ENCODE measurements at places on chromosomes 5 and 9.

- no peak for DNase-seq
Observed at GRCh38 chr9:20564650-20565049, 57.6 kb downstream of the MLLT3 start.

DNA sequence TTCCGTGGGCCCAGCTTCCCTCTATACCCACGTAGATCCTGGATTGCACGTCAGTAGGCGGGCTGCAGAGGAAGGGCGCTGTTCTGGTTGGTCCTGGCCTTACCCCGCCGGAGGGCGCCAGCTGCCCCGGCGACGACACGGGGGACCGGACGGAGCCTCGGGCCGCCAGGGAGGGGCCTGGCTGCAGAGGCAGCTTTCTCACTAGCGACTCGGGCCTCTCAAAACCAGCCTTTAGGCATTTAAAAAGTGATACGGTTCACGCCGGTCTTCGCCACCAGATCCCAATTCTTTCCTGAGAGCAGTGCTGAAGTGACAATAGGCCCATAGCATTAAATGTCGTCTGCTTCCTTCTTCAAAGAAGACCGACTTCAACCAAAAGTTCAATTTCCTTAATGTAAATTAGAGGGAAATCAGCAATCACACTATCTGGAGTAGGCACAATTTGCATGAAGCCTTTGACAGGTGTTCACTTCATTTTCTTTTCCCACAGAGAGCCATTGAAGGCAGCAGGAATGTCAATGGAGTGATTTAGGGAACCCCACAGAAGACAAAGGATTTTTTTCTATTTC lies 17.6 kb upstream of the UBE2D2 start:
- DNase-seq = no peak

GRCh38 chr5:130164966-130165365 lies 260.7 kb downstream of the CHSY3 start:
- no peak for DNase-seq

DNA sequence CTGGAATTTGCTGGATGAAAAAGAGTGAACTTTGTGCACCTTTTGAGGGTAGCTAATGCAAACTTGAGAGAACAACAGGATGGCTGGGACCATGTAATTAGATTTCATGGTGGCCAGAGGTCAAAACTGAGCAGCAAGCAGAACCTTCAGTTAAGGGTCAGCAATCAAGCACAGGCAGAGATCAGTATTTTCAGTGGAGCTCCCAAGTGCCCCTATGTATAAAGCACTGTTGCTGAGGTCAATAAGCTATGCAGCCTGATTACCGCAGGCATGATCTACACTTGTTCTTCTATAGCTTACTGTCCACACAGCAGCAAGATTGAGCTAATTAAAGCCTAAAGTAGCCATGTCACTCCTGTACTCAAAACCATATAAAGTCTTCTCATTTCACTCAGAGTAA lies 62.1 kb upstream of the TMC1 start:
- DNase-seq = no peak

- DNase-seq = no peak
Observed at GRCh38 chr5:101103874-101104273, 200.8 kb upstream of the ST8SIA4 start.

DNA sequence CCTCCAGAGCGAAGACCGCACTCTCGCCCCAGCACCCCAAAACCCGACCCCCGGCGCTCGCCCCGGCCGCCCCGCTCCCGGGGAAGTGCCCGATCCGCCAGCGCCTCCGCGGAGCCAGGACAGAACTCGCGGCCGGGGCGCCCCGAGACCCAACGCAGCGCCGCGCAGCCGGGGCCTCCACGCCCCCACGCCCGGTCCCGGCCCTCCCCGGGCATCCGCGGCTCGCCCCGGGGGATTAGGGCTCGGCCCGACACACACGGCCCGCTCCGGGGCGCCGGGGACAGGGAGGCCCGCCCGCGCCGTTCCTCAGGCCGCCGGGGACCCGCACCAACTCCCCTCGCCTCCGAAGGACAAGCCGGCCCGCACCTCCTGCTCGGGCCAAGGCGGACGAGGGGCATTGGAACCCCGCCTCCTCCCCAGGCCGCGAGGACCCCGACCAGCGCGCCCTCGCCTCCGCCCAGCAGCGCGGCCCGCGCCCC lies 544 bp downstream of the FNBP1 start:
- DNase-seq = no peak

DNA sequence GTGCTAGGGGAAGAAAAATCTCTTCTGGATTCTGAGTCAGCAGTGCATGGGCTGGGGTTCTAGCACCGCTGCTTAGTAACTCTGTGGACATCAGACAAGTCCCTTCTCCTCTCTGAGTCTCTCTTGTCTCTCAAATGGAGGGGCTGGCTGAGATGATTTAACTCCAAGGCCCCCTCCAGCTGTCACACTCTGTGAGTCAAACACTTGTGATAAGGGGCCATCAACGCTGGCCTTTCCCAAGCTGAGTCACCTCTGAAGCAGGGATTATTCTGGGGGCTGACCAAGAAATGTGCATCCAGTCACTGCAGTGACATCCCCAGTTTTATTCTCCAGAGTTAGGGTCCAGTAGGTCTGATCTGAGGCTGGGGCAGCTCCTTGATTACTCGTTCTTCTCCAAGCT lies 110.4 kb upstream of the ZNF462 start:
- DNase-seq = no peak

DNA sequence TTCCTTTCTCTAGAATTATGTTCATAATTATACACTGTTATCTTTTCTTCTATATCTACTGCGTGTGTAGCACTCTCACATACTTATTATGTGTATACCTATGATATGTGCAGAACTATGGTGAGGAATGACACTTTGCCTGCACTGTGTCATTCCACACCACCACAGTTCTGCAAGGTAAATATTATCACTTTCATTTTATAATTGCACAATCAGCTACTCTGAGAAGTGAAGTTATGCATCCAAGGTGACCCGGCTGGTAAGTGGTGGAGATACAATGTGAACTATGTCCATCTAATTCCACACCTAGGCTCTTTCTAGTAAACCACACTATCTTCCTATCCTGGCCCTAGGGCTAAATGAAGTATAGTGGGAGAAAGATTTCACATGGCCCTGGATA lies 170.1 kb upstream of the ATP10B start:
- DNase-seq = no peak

DNA sequence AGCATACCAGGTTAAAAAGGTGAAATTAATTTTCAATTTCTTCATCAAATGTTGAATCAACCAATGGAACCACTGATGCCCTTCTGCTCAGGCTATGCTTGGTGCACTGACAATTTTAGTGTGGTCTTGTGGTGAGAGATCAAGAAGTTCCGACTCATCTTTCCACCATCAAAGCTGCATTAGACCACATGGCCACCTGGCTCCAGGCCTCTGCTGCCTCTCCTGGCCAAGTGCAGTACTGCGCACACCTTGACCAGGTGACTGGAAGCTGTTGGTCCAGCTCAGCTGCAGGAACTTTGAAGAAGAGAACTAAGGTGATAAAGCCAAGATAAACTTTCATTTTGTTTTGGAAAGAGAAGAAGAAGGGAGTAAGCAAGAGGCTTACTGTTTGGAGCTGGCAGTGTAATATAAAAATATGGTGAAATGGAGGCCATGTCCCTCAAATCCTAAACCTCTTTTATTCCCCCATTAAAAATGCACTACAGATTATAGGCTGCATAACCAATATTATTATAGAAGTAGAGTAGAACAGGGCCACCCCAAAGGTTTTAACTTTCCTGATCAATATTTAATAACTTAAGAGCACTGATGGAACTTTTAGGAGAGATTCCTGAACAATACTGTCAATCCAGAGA lies 315.5 kb upstream of the C9orf72 start:
- DNase-seq = no peak

DNA sequence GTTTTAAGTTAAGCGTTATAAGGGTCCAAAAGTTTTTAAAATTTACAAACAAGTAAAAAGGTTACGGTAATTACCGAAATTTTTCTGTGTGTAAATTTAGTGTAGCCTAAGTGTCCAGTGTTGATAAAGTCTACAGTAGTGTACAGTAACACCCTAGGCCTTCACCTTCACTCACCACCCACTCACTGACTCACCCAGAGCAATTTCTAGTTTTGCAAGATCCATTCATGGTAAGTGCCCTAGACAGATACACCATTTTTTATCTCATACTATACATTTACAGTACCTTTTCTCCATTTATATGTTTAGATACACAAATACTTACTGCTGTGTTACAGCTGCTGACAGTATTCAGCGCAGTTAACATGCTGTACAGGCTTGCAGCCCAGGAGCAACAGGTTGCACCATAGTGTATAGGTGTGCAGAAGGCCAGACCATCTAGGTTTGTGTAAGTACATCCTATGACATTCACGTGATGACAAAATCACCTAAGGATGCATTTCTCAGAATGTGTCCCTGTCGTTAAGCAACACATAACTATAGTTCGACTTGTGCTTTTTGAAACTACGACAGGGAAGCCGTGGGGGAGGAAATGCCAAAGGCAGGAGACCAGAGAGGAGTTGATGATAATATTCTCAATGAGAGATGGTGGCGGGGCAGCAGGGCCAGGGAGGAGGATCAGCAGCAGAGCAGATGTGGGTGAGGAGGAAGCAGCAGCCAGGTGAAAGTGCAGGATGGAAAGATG lies 48.6 kb downstream of the PSMB7 start:
- DNase-seq = no peak

DNA sequence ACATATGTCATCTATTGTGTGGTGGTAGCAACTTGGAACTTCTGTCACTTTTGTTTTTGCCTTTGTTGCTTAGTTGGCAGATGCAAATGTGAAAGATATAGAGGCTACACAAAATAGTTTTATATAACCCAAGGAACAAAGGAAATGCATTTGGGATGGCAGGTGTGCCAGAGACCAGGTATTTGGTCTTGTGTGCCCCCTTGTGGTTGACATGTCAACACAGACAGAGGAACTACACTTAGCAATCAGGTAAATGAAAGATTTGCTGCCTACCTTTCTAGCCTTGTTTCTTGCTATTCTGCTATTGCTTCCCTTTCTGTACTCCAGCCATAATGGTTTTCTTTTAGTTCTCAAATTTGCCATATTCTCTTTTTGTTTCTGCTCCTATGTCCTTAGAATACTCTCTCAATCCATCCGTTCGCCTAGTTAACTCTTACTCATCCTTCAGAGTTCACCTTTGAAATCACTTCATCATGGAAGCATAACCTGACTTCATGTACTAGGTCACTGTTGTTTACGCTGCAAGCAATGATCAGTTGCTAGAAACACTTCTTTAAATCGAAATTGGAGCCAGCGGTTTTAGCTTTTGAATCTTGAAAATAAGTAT lies 119.5 kb downstream of the TRPM3 start:
- no peak for DNase-seq

GRCh38 chr9:132743931-132744479 lies 73.7 kb downstream of the GTF3C4 start:
- no peak for DNase-seq

GRCh38 chr5:96633820-96634219 lies 28.4 kb upstream of the CAST start:
- no peak for DNase-seq

- no peak for DNase-seq
Observed at GRCh38 chr5:56674441-56674840, 140.9 kb upstream of the MAP3K1 start.

DNA sequence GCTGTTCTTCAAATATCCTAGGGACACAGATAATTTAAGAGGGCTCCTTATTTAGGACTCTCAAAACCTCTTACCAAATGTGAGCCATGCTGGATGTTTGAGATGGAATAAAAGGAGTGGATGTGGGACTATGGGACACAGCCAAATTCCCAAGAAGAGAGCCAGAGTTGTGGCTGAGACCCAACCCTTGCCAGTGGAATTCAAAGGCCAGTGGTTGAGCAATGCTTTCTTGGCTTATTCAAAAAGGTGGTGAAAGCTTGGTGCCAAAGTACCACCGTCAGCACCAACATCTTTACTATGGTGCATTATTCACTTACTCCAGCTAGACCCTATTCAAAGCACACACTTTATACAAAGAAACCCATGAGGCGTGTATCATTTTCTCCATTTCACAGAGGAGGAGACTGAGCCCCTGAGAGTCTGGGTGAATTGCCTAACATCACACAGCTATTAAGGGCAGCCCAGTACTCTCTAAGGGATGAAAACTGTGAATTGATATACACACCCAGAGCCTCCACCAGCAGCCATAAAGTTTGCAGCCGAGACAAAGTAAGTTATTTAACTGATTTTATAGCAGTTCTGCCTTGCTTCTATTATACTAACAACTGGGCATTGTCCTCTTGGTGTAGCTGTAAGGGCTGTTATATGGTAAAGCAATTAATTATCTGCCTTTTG lies 391.7 kb downstream of the ACTL7B start:
- no peak for DNase-seq

DNA sequence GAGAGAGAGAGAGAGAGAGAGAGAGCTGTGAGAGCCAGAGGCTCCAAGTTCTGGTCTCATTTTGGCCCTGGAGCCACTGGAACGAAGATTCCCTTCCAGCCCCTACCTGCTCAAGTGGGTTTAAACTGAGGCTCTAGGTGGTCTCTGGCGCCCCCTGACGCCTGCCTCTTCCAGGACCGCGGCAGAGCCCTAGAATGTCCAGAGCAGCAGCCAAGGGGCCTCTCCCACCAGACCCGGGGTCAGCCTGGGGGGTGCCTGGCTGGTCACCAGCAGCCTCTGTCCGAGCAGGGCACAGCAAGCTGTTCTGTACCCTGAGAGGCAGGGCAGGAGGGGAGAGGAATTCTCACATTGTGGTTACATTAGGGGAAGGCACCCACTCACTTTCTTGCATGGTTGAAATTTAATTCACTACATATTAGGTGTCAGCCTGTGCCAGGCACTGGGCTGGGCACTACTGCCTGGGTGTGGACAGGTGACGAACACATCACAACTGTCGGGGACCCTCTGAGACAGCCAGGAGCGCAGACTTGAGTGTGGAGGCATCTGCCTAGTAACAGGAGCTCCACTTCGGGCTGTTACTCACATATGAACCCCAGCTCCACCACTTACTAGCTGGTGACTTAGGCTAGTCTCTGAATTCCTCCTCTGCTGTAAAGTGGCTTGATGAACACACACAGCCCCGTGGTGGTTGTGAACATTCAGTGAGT lies 44.5 kb downstream of the AMBP start:
- no peak for DNase-seq

DNA sequence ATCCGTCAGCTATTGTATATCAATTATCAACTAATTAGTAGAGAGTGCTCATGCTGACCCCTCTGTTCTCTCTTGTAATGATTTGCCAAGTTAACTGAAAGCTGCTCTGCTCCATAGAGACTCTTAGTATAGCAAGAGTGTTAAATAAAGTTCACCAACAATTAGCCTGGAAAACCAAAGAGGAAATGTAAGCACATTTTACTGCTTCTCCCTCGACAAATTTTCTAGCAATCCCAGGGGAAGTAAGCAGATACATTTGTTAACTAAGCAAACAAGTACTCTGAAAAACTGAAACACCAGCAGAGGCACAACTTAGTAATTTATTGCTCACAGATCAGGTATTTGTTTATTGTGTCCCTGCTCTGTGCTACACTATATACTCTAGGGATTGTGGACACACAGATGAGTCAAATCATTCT lies 162.2 kb downstream of the GLIS3 start:
- DNase-seq = no peak

GRCh38 chr9:677461-678097 lies 163.9 kb upstream of the DMRT1 start:
- DNase-seq = no peak

DNA sequence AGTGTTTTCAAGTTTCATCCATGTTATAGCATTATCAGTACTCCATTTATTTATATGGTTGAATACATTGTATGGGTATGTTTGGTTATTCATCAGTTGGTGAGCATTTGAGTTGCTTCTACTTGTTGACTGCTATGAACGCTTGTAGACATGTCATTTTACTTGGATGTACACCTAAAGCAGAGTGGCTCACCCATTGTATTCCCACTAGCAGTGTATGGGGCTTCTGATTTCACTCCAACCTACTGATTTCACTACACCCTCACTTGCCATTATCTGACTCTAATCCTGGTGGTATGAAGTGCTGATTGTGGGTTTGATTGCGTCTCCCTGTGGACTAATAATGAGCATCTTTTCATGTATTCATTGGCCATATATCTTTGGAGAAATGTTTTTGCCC lies 9.5 kb downstream of the NPM1 start:
- no peak for DNase-seq

Measured in GOT3 (cell line).